Hepatocyte (in vitro differentiated cells): ENCODE measurements at places on chromosomes 2 and 18. TPM values are rescaled to one million over a fixed set of nuclear protein-coding genes. Genes with fewer than 3 reads are reported as not detected.
A peak's percentile ranks its signal among the peaks of the same experiment; 100 is the strongest.

TRIM43 gene
- not detected in 2 replicates for polyA plus RNA-seq

KRTCAP3 gene
- 21.0 and 23.3 TPM in 2 replicates for polyA plus RNA-seq

CPLX4 gene
- not detected in 2 replicates for polyA plus RNA-seq

DNER gene
- polyA plus RNA-seq: 0.54 TPM in 1 of 2 replicates, not detected in the other

TRABD2A gene
- polyA plus RNA-seq: 1.6 and 2.9 TPM in 2 replicates

MARCO gene
- 0.62 TPM in 1 of 2 replicates, not detected in the other for polyA plus RNA-seq

PLEKHH2 gene
- 2.2 and 3.3 TPM in 2 replicates for polyA plus RNA-seq

DNA sequence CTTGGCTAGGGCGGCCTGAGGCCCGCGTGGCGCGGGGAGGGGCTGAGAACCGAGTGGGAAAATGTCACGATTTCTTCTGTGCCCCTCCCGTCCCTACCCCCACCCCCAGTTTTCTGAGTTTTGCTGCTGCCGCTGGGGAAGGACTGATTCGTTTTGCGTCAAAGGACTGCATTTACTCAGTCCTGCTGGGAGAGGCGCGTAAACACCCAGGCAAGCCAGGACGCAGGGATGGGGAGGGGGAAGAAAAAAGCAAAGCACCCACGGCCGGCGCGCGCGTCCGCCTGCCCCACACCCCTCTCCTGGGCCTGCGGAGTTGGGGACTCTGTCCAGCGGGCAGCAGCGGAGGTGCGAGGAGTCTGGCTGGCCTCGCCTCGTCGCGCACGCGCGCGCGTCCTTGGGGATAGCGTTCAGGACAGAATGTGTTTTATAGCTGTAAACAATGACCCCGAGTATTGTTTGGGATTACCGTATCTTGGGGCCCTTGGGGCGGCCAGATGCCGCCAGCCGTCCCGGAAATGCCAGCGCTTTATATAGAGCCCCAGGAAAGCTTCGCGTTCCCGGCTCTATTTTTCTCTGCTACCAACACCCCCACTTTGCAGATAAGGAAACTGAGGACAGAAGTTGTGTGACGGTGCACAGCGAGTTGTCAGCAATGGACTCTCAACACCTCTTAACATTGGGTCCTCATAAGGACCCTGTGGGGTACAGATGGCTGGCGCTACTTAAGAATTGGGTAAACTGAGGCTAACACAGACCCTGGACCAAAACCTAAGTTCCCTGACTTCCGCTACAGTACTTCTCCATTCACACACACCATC is 1.7 kb upstream of the FOSL2 start:
- H3K4me1 ChIP-seq: peaks cover 10% of the 10 kb centered on the region
- no peaks in the 10 kb centered on the region for H3K27me3 ChIP-seq
- H3K4me3 ChIP-seq: peak overlapping the region; percentile 37
- peak overlapping the region; percentile 100 for H3K27ac ChIP-seq

DNA sequence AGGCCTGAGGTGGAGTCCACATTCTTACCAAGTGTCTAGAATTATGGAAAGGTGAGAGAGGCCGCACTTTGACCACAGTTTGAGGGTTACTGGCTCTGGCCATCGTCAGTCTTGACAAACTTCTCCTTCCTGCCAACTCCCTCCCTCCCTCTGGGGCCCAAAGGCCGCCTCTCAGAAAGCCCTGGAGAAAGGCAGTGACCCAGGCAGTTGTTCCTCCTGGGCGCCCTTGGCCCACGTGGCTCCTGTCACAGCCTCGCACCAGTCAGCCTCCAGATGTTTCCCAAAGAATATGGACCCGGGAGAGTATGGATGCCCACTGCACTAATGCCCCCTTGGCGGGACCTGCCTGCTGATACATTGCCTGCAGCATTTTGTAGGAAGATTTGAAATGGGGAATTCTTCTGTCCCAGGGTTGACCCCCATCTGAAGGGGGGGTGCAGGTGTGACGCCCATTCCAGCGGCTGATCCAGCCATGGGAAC is 61.7 kb downstream of the ASB1 start:
- no peak overlapping the region for H3K27ac ChIP-seq
- H3K36me3 ChIP-seq: no peaks in the 10 kb centered on the region
- no peak for DNase-seq
- peaks cover 5% of the 10 kb centered on the region for H3K4me1 ChIP-seq
- H3K4me3 ChIP-seq: no peak overlapping the region

GRCh38 chr18:50061876-50062517 is 132.9 kb downstream of the MYO5B start:
- H3K27ac ChIP-seq: no peak overlapping the region
- H3K36me3 ChIP-seq: no peaks in the 10 kb centered on the region
- no peak overlapping the region for H3K4me3 ChIP-seq
- no peak for DNase-seq
- H3K4me1 ChIP-seq: peaks cover 6% of the 10 kb centered on the region

GRCh38 chr2:159155320-159155719 is 131.2 kb downstream of the WDSUB1 start:
- no peaks in the 10 kb centered on the region for H3K36me3 ChIP-seq
- no peak overlapping the region for H3K4me3 ChIP-seq
- peak; percentile 56 for DNase-seq

DNA sequence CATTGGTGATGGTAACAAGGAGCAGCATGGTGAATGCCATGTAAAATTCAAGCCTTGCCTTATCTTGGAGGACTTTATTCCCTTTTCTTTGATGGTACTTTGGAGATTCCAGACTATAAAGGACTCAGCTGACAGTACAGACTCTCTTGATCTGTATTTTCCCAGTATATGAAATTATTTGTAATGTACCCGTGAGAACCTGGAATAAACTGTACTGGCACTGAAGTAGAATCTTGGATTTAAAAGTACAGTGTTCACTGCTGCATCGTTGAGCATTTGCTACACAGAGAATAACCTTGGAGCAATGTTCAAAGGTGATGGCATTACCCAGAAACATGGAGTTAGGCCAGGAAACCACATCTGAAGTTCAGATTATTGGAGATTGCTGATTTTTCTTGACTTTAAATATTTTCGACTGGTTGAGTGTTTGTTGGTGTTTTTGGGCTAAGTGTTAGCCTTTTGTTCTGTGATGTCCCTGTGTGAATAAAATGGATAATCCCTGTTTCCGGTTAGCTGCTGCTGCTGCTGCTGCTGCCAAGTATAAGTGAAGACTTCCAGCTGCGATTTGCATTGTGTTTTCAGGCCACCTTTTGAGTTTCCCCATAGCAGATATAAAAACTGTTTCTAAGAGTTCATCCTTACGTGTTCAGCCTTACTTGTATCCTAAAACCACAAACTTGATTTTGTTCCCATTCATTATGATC is 122.0 kb downstream of the SPTBN1 start:
- H3K27ac ChIP-seq: peak overlapping the region; percentile 96
- H3K27me3 ChIP-seq: no peaks in the 10 kb centered on the region
- H3K4me3 ChIP-seq: no peak overlapping the region
- H3K36me3 ChIP-seq: no peaks in the 10 kb centered on the region
- peaks cover 81% of the 10 kb centered on the region for H3K4me1 ChIP-seq
- no peak for DNase-seq

- no peak for DNase-seq
- H3K4me1 ChIP-seq: peaks cover 6% of the 10 kb centered on the region
- no peak overlapping the region for H3K4me3 ChIP-seq
- H3K36me3 ChIP-seq: no peaks in the 10 kb centered on the region
- peak overlapping the region; percentile 64 for H3K27ac ChIP-seq
These were observed 288.4 kb downstream of the SOX11 start for GRCh38 chr2:5980450-5981190.

DNA sequence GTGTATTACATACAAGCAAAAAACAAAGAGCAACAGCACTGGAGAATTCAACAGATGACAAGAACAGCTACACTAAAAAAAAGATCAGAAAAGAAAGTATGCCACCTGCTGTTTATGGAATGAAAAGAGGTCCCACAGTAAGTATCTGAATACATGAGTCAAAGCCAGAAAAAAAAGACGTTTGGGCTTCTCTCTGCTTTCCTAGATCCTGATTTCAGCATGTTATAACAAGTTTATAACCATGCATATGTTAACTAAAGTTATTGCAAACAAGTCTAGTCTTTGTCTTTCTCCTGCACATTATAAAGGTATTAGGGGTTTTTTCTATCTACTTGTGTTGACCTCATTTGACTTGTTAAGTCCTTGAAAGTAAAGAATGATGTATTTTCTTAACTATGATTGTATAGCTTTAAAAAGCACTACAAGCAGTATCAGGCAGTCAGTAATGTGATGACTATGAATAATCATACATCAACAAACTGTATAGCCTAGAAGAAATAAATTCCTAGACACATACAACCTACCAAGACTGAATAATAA is 108.5 kb upstream of the COL5A2 start:
- peak; percentile 69 for DNase-seq
- no peaks in the 10 kb centered on the region for H3K27me3 ChIP-seq
- peak overlapping the region; percentile 26 for H3K27ac ChIP-seq
- H3K4me1 ChIP-seq: no peaks in the 10 kb centered on the region
- no peaks in the 10 kb centered on the region for H3K36me3 ChIP-seq

DNA sequence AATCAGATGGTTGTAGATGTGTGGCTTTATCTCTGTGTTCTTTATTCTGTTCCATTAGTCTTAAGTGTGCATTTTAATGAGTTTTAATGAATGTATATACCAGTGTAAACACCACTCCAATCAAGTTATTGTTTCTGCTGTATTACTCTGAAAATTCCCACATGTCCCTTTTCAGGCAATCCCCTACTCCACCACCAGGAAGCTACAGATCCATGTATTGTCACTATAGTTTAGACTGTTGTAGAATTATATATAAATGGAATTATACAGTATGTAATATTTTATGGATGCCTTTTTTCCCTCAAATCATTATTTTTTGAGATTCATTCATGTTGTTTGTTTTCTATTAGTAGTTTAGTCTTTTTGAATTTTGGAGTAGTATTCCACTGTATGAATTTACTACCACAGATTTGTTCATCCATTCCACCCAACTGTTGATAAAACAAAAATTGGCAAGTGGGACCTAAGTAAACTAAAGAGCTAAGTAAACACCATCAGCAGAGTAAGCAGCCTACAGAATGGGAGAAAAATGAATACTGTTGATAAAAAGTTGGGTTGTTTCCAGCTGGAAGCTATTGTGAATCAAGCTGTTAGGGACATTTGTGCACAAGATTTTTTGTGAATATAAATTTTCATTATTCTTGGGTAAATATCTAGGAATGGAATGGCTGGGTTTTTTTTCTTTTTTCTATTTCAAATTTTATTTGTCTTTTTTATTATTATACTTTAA is 262.0 kb downstream of the CAMKMT start:
- no peak overlapping the region for H3K4me3 ChIP-seq
- no peaks in the 10 kb centered on the region for H3K36me3 ChIP-seq
- H3K27ac ChIP-seq: no peak overlapping the region
- no peak for DNase-seq
- no peaks in the 10 kb centered on the region for H3K4me1 ChIP-seq

- H3K4me3 ChIP-seq: no peak overlapping the region
- H3K4me1 ChIP-seq: no peaks in the 10 kb centered on the region
- no peak overlapping the region for H3K27ac ChIP-seq
- no peaks in the 10 kb centered on the region for H3K36me3 ChIP-seq
- H3K27me3 ChIP-seq: no peaks in the 10 kb centered on the region
- DNase-seq: no peak
These were observed 126.2 kb downstream of the TPO start for GRCh38 chr2:1539441-1539840.

DNA sequence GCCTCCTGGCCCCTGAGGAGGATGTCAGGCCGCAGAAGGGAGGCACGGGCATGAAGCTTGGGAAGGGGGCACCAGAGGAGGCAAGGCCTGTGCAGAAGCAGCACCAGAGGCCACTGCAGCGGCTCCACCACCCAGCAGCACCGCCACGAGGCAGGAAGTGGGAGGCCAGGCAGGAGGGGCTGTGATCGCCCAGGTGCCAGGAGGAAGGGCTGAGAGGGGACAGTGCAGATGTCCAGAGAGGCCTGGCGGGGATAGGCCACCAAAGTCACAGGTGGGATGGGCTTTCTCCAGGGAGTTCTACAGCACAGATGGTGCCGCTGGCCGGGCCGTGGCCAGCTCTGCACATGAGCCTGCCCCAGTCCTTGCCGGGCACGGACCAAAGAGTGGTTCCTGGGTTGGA is 6.0 kb upstream of the ALPI start:
- no peak overlapping the region for H3K4me3 ChIP-seq
- no peaks in the 10 kb centered on the region for H3K4me1 ChIP-seq
- H3K27ac ChIP-seq: no peak overlapping the region

DNA sequence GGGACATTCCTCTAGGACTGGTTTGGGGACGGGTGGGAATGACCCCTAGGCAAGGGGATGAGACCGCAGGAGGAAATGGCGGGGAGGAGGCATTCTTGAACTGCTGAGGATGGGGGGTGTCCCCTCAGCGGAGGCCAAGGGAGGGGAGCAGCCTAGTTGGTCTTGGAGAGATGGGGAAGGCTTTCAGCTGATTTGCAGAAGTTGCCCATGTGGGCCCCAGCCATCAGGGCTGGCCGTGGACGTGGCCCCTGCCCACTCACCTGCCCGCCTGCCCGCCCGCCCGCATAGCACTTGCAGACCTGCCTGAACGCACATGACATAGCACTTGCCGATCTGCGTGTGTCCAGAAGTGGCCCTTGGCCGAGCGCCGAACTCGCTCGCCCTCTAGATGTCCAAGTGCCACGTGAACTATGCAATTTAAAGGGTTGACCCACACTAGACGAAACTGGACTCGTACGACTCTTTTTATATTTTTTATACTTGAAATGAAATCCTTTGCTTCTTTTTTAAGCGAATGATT is 4.9 kb downstream of the INHBB start:
- no peaks in the 10 kb centered on the region for H3K36me3 ChIP-seq
- no peak overlapping the region for H3K27ac ChIP-seq
- DNase-seq: no peak
- H3K4me1 ChIP-seq: peaks cover 24% of the 10 kb centered on the region
- no peak overlapping the region for H3K4me3 ChIP-seq
- peaks cover 26% of the 10 kb centered on the region for H3K27me3 ChIP-seq

DNA sequence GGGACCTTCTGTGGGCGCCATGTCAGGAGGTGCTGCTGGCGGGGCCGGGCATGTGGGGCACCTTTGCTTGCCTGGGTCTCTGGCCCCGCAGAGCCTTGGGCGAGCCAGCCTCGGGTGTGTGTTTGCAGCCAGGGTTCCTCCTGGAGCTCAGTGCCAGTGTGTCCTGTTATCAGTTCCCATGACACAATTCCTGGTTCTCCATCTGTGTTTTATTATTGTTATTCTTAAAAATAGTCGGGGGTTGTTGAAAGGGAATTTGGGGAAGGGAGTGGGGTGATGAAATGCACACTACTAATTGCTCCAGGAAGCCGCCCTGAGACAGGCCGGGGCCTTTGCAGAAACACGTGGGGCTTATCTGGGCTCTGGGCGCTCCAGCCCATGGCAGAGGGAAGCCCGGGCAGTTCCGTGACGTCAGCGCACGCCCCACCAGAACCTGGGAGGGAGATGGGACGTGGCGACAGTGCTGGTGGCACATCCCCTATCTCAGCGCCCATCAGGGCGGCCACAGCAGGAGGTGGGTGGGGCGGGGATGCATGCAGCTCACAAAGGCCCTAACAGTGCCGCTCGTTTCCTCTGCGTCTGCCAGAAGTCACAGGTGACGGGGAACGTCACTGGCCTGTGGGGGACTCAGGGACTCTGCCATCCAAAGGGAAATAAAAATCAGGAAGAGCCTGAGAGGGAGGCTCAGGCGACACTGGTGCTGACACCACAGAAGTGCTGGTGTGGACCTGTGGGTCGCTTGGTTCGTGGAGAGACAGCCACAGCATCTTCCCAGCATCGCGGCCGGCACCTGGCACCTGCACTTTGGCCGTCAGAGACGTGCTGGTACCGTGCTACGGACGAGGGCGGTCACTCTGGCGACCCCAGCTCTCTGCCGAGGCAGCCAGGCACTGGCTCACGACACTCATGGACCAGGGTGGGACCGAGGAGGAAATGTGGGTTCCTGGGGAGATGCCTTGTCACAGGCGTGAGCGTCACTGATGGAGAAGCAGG is 131.0 kb downstream of the NFATC1 start:
- no peaks in the 10 kb centered on the region for H3K36me3 ChIP-seq
- DNase-seq: no peak
- no peak overlapping the region for H3K4me3 ChIP-seq
- H3K27ac ChIP-seq: no peak overlapping the region
- H3K4me1 ChIP-seq: no peaks in the 10 kb centered on the region
